Skeletal muscle cell (primary cell): ENCODE measurements at places on chromosomes 3 and 15.
A peak's percentile ranks its signal among the peaks of the same experiment; 100 is the strongest.

GRCh38 chr15:93029214-93029835, 59.7 kb downstream of the RGMA start:
- DNase-seq, result no peak

DNA sequence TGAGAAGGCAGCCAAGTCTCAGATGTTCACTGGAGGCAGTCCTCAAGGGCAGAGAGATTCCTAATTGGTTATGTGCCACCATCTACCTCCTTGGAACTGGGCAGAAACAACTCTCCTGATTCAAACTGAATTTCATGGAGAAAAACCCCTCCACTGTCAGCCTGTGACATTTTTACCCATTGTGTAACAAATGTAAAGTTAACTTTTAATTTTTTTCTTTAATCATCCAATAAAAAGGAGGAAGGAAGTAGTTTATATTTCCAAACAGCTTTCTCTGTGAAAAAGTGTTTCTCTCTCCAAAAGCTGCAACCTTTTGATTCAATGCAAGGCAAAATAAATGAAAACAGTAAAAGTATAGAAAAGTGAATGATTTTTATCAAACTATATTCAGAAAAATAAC, 510 bp upstream of the COLQ start:
- DNase-seq, result no peak

DNA sequence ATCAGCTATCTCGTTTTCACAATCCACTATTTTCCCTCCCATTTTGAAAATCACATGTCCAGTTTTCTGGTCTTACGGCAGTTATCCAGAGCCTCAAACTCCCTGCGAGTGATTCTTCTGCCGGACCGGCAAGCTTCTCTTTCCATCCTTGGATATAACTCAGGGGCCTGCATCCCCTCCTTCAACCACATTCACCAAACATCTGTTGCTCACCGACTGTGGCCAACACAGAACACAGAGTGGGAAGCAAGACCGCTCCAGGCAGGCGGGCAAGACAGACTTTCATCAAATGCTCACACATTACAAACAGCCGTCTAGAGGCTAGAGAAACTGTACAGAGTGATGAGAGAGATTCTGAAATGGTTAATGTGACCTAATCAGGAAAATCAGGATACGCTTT, 7.6 kb upstream of the SLC12A8 start:
- DNase-seq, result no peak

GRCh38 chr3:153706706-153707105, 414.5 kb upstream of the ARHGEF26 start:
- DNase-seq, result no peak

- DNase-seq, result no peak
Observed at GRCh38 chr3:155196131-155197021, 97.1 kb downstream of the STRIT1 start.

GRCh38 chr3:77898621-77899020, 858.7 kb downstream of the ROBO2 start:
- no peak for DNase-seq

- no peak for DNase-seq
Observed at GRCh38 chr3:193943200-193943599, 192.7 kb upstream of the HES1 start.

DNA sequence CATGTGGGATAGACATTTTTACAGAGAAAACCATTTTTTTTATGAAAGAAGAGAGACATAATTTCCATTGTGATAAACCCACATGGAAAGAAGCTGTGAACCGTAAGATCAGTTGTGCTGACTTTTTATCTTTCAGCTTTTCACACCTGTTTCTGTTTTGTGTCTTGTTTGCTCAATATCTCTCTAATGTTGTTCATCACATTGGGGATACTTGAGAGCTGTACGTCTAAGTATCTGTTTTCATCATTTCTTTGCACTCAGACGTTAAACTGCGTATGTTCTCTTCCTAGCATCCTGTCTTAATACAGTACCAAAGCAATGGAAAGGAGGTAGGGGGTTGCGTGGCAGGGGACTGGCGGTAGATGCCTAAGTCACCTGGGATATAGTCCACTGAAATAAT, 449.0 kb downstream of the NAALADL2 start:
- no peak for DNase-seq

DNA sequence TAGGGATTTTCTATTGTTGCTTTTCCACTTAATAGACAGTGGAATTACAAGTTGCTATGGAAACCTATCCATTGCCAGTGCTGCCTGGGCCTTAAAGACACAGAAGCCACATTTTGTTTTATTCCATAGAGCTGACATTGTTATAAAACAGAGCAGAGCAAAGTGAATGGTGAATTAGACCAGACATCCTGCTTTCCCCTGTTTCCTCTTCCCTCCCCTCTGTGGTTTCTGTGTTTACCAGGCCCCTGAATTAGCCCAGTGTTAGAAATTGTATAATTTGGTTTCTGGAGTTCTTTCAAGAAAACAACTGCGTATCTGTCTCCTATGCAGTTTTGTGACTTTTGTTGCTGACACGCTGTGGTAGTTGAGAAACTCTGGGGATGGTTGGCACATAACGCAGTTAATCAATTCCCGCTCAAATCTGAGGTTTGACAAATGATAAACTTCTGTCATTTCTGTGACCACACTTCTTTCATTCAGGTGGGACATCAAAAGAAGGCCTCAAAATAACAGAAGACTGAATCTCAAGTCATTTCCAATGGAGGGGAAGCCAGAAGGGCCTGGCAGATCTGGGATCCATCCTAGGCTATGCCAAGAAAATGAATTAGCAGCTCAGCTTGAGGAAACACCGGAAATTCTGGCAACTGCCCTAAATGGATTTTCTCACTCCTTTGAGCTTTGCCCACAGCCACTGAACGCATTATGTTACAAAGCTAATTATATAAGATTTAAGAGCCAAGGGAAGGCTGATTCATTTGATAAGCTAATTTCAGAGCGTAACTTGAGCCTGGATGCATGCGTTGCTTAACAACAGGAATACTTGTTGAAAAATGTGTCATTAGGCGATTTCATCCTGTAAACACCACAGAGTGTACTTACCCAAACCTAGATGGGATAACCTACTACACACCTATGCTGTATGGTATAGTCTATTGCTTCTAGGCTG, 46.9 kb downstream of the NR1D2 start:
- no peak for DNase-seq

DNA sequence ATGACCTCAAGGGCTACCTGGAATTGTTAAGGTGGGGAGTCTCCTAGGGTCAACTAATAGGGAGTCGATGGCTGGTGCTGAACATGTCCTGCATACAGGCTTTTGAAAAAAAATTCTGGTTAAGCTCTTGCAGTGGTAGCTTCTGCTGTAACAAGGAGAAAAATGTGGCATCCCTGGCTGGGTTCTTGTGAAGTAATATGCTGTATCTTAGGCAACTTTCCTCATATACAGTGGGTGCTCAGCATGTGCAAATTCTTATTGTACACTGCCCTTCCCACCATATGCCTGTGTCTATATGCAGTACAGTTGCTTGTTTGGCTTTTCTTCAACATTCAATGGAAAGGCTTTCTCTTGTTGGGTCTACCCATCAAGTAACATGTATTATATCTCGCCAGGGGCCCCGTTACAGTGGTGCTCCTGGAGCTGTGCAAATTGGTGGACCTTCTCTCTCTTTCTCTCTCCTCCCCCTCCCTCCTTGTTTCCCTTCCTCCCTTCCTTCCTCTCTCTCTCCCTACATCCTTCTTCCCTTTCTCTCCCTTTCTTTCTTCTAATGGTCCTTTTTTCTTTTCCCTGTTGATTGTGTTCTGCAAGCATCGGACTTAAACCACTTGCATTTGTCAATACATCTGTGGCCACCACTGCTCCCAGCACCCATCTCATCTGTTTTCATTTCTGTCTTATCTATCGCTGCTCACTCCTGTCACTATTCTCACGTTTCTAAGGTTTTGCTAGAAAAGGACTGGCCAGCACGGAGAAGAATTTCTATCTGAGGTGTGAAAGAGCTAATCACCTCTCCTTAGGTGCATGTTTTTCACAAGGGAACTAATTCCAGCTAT, 35.2 kb downstream of the TGFBR2 start:
- no peak for DNase-seq

- no peak for DNase-seq
Observed at GRCh38 chr3:171468296-171468906, 8.2 kb upstream of the TNIK start.

- no peak for DNase-seq
Observed at GRCh38 chr3:57948781-57949242, 59.4 kb upstream of the FLNB start.

DNA sequence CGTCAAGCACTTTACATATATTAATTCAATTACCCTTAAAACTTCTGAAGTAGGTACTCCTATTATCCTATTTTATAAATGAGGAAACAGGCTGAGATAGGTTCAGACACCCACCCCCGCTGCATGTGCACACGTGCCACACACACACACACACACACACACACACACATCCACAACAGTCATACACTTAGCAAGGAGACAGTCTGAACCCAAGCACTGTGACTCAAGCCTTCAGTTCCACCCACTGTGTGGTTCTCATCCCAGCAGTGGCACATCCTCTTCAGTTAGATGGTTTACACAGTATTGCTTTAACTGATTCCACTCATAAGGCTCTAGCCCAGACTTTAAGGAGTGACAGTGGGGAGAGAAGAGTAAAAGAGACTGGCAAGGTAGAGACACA, 91.1 kb upstream of the FGF7 start:
- DNase-seq, result peak; percentile 12

DNA sequence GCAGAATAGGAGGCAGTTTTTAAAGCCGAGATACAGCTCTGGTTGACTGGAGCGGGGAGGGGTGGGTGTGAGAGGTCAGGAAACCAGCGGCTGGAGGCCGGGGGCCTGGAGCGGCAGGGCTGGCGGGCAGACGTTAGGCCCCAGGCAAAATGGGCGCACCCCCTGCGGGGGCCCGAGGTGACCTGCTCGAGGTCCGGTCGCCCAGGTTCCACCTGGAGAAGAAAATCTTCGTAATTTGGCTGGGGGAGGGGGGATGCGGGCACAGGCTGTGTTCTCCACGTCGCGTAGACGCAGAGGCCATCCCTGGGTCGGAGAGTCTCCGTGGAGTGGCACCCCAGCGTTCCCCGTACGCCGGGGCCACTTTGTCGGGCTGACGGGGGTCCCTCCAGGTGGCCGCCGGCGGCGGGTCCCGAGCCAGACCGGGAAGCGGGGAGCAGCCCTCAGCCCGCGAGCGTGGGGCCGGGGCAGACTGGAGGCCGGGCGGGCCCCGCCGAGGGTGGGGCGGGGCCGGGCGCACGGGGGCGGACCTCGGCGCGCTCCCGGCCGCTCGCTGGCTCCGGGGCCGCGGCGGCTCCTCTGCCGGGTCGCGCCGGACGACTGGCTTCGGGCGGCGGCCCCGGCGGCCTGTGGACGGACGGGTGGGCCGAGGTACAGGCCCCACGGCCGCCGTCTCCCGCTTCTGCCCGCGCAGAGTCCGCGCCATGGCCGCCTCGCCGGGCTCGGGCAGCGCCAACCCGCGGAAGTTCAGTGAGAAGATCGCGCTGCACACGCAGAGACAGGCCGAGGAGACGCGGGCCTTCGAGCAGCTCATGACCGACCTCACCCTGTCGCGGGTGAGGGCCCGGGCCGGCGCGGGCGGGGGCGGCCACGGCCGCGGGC, at the start of gene CRTC3:
CRTC3 (plus strand) TSS at position 553 of the 879 bp plus-strand sequence; CDS start at position 702, 149 bp downstream.
- no peak for DNase-seq

- no peak for DNase-seq
Observed at GRCh38 chr15:46489276-46489675, 854.4 kb downstream of the SQOR start.

DNA sequence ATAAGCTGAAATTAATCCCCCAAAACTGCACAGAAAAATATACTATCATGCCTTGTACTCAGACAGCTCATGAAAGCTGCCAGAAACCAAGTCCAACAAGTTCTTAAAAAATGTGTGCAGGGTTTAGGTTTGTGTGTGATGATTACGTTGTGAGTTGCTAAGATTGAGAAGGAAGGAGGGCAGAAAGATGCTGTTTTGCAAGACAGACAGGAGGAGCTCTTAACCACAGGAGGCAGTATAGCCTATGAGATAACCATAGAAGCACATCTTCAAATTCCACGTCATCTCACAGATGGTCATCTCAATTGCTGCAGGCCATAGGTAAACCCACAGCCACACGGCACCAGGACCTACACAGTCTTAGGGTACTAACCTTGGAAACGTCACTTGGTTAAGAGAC, 191.9 kb downstream of the STT3B start:
- DNase-seq, result no peak
